ENCODE measurements at places on chromosomes 16 and 17. TPM values are rescaled to one million over a fixed set of nuclear protein-coding genes. Genes with fewer than 3 reads are reported as not detected.

EVPLL gene
- total RNA-seq = not detected

KARS1 gene
- total RNA-seq = 244 TPM

MYH13 gene
- not detected for total RNA-seq

RPA1 gene
- 231 TPM for total RNA-seq

KRTAP9-4 gene
- total RNA-seq = not detected

- H3K27ac ChIP-seq = no peak overlapping the region
- DNase-seq = no peak
- H3K36me3 ChIP-seq = no peaks in the 10 kb centered on the region
- H3K27me3 ChIP-seq = no peaks in the 10 kb centered on the region
- no peak overlapping the region for H3K4me3 ChIP-seq
- H3K4me1 ChIP-seq = no peaks in the 10 kb centered on the region
Observed at GRCh38 chr16:84820771-84821170, 986 bp downstream of the CRISPLD2 start.

- peak; percentile 32 for DNase-seq
- H3K4me1 ChIP-seq = peaks cover 21% of the 10 kb centered on the region
- peaks cover 30% of the 10 kb centered on the region for H3K27me3 ChIP-seq
Observed at GRCh38 chr17:74860229-74860871, 665 bp upstream of the GRIN2C start.

DNA sequence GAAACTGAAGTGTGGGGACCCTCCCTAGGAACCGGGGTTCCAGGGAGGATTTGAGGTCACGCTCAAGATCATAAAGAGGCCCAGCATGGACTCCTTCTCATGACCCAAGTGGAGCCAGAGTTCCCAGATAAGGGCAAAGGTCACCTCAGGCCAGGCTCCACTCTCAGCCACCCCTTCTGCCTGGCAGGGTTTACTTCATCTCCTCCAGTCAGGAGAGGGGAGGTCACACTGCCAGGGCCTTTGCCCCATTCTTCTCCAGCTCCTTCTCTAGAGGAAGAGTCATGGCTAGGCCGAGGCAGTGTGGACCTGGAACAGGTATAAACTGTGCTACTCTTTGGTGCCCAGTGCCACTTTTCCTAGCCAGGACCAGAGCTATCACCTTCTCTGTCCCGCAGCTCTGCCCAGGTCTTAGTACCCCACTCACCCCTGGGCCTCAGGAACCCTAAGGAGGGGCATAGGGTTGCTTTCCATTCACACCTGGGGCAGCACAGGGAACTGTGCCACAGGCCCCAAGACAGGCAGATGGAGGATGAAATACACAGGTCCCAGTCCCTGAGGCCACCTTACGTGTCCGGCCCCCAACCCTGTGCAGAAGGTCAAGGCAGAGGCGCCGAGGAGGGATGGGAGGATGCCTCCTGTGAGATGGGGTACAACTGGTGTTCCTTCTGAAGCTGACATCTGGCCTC is 879 bp upstream of the ACSF2 start:
- no peaks in the 10 kb centered on the region for H3K36me3 ChIP-seq
- no peak overlapping the region for H3K27ac ChIP-seq
- H3K27me3 ChIP-seq = no peaks in the 10 kb centered on the region
- peaks cover 44% of the 10 kb centered on the region for H3K4me1 ChIP-seq

DNA sequence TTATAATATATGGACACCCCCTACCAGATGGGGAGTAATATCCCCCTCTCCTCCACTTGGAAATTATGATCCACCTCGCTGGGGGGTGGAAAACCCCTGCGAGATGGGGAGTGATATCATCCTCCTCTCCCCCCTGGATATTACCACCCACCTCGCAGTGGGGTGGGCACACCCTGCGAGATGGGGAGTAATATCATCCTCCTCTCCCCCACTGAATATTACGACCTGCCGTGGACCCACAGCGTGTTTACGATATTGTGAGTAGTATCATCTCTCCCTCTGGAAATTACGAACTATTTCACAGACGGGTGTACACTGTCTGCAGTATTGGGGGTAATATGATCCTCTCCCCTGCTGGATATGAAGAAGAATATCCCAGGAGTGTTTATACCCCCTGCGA is 228.3 kb upstream of the WSCD1 start:
- no peaks in the 10 kb centered on the region for H3K27me3 ChIP-seq
- no peaks in the 10 kb centered on the region for H3K4me1 ChIP-seq
- no peak overlapping the region for H3K4me3 ChIP-seq
- no peaks in the 10 kb centered on the region for H3K36me3 ChIP-seq
- DNase-seq = no peak

- H3K4me3 ChIP-seq = no peak overlapping the region
- no peaks in the 10 kb centered on the region for H3K27me3 ChIP-seq
- H3K27ac ChIP-seq = no peak overlapping the region
- no peaks in the 10 kb centered on the region for H3K36me3 ChIP-seq
- H3K4me1 ChIP-seq = no peaks in the 10 kb centered on the region
Observed at GRCh38 chr16:72825912-72826621, 221.9 kb downstream of the ZFHX3 start.

- no peak overlapping the region for H3K27ac ChIP-seq
- H3K36me3 ChIP-seq = peaks cover 56% of the 10 kb centered on the region
- no peaks in the 10 kb centered on the region for H3K27me3 ChIP-seq
Observed at GRCh38 chr17:12994341-12995074, 23.3 kb downstream of the ELAC2 start.

DNA sequence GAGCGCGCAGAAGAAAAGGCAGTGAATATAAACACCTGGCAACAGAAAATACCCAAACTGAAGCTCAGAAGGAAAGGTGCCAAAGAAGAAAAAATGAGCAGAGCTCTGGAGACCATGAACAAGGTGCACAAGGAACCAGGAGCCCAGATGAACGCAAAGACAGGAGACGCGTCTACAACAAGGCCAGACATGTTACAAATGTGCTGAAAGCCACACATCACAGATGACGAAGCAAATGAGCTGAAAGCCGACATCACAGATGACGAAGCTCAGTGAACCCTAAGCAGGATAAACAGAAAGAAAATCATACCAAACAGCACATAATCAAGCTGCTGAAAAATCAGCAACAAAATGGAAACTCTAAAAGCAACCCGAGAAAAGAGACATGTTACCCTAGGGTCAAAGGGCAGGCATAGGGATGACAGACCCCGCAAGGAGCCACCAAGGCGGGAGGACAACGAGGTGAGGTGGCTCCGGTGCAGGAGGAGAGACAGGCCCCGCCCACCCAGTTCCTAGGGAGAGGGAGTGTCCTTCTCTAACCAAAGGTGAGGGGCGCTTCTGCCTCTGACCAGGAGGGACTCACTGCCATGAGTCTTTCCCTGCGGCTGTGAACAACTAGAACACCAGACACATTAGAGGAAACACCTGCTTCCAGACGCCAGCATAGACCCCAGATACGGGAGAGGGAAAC is 39.1 kb downstream of the CCDC57 start:
- H3K4me3 ChIP-seq = no peak overlapping the region
- H3K36me3 ChIP-seq = peaks cover 4% of the 10 kb centered on the region
- no peaks in the 10 kb centered on the region for H3K27me3 ChIP-seq

DNA sequence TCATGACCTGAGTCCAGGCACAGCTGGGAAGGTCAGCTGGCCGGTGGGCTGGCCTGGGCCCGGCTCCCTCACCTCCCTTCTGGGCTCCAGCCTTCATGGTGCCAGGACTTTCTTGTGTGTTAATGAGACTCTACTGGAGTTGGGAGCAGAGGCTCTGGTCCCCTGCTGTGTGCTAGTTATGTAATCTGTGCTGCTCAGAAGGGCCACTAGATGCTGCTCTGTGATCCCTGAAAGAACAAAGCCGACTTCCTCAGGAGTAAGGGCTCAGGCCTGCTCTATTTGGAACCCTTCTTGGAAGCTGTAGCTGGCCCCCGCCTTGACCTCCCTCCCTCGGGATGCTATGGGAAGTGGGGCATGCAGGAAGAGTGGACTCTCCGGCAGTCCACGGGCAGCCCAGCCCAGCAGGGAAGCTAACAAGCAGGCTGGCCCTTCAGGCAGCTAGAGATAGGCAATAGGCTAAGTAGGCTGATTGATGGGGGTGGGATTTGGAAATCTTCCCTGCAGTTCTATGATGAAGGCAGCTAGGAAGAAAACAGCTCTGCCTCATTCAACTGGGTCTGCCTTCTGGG is 3.3 kb upstream of the CDK5R1 start:
- peaks cover 8% of the 10 kb centered on the region for H3K36me3 ChIP-seq
- H3K27ac ChIP-seq = peak overlapping the region; percentile 47
- peak; percentile 75 for DNase-seq
- H3K27me3 ChIP-seq = no peaks in the 10 kb centered on the region
- H3K4me1 ChIP-seq = peaks cover 11% of the 10 kb centered on the region

- no peaks in the 10 kb centered on the region for H3K27me3 ChIP-seq
- no peak for DNase-seq
- no peaks in the 10 kb centered on the region for H3K4me1 ChIP-seq
Observed at GRCh38 chr17:12953156-12953555, 64.7 kb downstream of the ELAC2 start.

DNA sequence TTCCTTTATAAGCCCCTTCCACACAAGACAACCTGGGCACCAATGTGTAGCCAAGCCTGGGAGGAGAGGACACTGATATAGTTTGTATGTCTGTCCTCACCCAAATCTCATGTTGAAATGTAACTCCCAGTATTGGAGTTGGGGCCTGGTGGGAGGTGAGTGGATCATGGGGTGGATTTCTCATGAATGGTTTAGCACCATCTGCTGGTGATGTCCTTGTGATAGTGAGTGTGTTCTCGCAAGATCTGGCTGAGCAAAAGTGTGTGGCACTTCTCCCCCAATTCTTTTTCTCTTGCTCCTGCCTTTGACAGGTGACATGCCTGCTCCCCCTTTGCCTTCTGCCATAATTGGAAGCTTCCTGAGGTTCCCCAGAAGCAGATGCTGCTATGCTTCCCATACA is 135.8 kb downstream of the USP31 start:
- no peaks in the 10 kb centered on the region for H3K27me3 ChIP-seq
- no peaks in the 10 kb centered on the region for H3K4me1 ChIP-seq
- H3K36me3 ChIP-seq = no peaks in the 10 kb centered on the region
- H3K4me3 ChIP-seq = no peak overlapping the region
- peak; percentile 40 for DNase-seq

DNA sequence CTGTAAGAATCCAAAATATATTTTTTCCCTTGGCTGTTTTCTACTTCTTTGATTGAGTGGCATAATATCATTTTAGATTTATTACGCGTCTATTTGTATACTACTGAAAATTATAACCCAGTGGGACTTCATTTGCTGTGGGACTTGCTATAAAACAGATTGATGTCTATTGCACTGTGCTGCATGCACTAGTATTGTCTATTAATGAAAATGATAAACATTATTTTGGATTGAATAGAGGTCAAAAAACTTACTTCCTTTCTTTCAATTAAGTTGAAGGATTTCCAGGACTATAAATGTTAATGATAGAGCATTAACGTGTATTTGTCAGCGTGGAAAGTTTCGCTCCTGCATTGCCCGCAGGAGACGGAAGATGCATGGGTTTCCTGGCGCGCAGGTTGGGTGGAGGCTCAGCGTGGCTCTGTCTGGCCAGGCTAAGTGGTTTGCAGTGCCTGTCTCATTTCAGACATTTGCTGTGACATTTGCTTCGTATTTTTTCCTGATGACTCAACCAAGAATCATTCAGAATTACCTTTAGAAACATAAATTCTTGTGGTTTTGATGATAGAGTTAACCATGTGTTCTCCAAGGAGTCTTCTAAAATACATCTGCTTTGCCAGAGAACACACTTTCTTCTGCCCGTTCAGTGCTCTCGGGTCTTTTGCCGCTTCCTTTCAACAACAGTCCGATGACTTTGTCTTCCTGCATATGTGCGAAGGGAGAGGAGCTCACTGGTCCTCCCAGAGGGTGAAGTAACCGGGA is 216.7 kb downstream of the RPTOR start:
- no peaks in the 10 kb centered on the region for H3K36me3 ChIP-seq
- H3K4me1 ChIP-seq = peaks cover 9% of the 10 kb centered on the region

DNA sequence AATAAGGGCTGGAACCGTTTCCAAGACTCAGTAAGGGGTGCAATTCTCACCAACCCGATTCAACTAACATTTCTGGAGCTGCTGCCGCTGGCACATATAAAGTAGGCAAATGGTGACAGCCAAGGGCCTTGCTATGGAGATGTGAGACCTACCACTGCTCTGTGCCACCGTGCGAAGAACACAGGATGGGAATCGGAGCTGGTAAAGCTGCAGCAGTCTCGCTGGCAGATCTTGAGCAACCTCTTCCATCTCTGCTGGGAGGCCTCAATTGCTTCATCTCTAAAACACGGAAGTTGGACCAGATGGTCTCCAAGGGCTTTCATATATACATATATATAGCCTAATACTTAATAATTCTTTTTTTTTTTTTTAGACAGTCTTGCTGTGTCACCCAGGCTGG is 128.9 kb upstream of the RCVRN start:
- H3K27ac ChIP-seq = no peak overlapping the region
- H3K27me3 ChIP-seq = no peaks in the 10 kb centered on the region
- no peak for DNase-seq
- H3K4me3 ChIP-seq = no peak overlapping the region
- no peaks in the 10 kb centered on the region for H3K36me3 ChIP-seq

DNA sequence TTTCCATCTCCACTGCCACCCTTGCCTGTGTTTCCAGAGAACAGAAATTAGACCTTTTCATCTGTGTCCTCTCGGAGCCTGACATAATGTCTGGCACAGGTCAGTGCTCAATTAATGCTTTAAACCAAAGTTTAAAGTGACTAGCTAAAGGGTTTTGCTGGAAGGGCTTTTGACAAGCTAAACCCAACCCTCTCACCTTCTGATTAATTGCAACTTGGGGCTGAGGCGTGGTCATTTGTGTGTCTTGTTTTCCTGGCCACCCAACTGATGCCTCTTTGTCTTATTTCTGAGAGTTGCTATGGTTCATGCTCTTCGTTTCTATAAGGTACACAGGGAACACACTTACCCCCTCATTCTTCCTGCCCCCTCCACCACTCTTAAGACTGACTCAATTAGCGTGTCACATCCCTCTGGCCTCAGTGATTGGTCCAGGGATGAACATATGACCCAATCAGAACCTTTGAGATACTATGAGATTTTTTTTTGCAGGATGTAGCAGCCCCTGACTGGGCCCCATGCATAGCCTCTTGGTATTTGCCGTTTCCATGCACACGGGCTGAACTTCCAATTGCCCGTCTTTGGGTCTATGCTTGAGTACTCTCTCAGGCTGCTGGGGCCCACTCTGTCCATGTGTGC is 15.8 kb upstream of the BRD7 start:
- H3K4me1 ChIP-seq = peaks cover 9% of the 10 kb centered on the region
- no peak overlapping the region for H3K4me3 ChIP-seq
- H3K27me3 ChIP-seq = no peaks in the 10 kb centered on the region

GRCh38 chr17:58328195-58329034 is at the start of gene TSPOAP1:
TSPOAP1 (minus strand) TSS chr17:58328795; CDS start chr17:58327920, 875 bp downstream.
- H3K27ac ChIP-seq = no peak within 1 kb of the TSS
- DNase-seq = no peak
- H3K36me3 ChIP-seq = no peaks in the 10 kb centered on the region
- peaks cover 15% of the 10 kb centered on the region for H3K4me1 ChIP-seq
- no peaks in the 10 kb centered on the region for H3K27me3 ChIP-seq

Data from A673 (cell line).